ENCODE measurements at places on chromosomes 16 and 17. TPM values are rescaled to one million over a fixed set of nuclear protein-coding genes. Genes with fewer than 3 reads are reported as not detected.

DNA sequence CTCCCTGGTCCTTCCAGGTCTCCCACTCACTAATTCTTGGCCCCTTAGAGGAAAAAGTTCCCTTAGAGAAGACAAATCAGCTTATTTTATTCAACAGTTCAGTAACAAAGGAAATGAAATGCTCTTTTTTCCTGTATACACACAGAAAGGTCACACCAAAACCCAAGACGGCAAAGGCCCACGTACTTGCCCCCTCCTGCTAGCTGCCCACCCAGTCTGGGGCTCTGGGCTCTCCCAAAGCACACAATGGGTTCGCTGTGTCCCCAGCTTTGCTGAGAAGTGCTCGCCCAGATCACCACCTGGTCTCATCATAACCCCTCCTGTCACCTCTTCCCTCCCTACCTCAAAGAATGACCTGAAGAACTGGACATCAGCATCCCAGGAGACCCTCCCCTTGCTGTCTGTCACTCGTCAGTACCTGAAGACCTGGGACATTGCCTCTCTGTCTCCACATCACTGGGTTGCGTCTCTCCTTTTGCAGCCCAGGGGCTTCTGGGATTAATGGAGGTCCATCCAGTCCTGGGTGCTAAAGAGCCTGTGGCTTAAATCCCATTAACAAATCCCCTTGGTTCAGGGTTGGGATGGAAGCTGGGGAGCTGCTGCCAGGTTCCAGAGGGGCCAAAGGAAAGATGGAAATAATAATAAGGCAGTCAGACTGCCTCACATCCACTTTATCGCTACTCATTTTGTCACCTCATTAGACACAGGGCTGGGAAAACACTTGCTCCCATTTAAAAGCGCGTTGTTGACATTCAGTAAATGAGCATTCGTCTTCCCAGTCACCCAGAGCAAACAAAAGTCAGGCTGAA, 3.3 kb downstream of the SLC6A4 start:
- DNase-seq = no peak

DNA sequence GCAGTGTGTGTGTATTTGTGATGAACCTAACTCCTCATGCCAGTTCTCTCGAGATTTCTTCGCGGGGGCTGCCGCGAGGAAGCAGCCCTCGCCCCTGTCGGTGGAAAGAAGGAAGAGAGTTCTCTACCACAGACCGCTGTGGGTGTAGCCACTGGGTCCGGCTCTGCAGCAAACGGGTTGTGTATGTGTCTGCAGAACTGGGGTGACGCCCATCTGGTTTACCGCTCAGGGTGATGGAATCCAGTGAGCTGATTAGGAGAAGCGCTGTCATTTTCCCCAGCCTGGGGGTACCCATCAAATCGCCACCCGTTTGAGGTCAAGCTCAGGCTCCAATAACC, 7.7 kb downstream of the CORO6 start:
- DNase-seq = peak; percentile 53

DNA sequence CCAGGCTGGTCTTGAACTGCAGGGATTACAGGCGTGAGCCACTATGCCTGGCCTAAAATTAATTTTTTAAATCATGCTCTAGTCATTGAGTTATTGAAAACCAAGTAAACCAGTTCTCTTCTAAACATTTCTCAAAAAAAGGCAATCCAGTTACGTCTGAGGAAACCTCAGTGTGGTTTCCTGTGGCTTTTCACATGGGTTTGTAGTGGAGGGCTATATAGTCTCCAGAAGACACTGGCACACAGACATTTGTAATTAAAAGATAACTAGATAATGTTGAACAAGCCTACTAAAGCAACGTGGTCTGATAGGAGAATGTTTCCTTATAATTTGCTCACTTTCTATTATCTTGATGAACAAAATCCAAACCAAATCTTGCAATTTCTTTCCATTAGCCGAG, 5.2 kb upstream of the TOB1 start:
- peak; percentile 83 for DNase-seq

The TEKT1 gene
- polyA plus RNA-seq = not detected

The GNG13 gene
- polyA plus RNA-seq = not detected
